ENCODE measurements at places on chromosomes 7 and 10.

GRCh38 chr7:12423997-12424745 lies 20.5 kb upstream of the VWDE start:
- no peak for DNase-seq

DNA sequence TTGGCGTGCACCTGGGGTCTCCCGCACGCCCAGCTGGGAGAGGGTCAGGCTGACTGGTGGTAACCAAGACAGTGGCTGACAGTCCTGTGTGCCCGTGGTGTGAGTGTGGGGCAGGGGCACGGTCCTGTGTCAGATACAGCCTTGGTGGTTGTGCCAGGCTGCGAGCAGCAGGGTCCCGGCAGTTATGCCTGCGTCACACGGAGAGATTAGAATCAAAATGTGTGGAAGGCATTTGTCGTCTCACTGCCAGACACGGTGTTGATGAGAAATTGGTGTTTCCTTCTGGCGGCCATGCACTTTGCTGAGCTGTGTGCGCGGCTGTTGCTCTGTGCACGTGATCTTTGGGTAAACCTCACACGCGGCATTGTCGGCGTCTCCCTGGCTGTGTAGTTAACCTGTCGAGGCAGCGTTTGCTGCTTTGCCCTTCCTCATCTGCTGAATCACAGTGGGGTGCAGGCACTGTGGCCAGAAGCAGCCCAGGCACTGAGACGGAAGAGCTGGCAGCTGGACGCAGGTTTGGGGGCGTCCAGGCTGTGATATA lies 87.7 kb downstream of the NKX6-2 start:
- no peak for DNase-seq

GRCh38 chr7:150996376-150997074 lies 5.7 kb downstream of the NOS3 start:
- DNase-seq, result no peak

- no peak for DNase-seq
Measured at GRCh38 chr10:4181621-4182049, 396.6 kb upstream of the KLF6 start.

- no peak for DNase-seq
Measured at GRCh38 chr7:23893176-23893941, 183.3 kb downstream of the STK31 start.

DNA sequence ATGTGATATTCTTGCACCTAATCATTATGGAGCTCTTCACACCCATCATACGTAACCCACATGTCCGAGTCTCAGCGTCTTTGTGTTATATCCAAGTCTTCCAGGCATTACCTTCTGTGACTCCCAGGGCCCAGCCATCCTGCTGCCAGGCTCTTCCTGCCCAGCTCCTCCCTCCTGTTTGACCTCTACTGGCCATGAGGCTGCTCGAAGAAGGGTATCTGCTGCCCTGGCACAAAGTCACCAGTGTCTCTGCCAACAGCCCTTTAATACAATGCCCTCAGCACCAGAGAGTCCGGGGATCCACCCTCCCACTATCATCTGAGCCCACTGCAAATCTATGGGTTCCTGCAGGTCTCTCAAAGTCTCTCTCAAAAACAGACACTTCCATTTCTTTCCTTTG lies 65.3 kb upstream of the WAC start:
- no peak for DNase-seq

DNA sequence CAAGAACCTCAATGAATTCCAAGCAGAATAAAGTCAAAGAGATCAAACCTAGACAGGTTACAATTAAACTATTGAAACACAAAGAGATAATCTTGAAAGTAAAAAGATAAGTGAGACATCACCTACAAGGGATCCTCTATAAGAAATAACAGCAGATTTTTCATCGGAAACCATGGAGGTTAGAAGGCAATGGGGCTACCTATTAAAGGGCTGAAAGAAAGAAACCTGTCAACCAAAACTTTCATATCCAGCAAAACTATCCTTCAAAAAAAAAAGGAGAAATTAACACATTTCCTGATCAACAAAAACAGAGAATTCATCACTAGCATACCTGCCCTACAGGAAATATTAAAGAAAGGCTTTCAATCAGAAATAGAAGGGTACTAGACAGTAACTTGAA lies 244.9 kb downstream of the ARHGAP12 start:
- DNase-seq, result no peak

DNA sequence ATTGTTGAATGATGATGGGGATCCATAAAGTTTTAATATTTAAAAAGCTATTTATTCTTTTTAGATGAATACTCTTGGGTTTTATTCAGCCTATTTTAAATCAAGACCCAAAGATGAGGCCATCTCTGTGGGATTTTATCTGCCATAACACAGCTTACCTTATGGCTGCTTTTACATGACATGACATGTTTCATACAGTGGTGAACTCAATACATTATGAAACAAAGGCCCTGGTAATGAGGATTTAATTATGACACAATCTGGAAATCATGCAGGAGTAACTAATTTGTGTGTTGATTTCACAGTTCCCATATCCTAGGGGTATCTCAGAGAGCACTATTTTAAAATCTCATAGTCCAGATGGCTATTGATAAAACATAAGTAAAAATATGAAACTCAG lies 661.8 kb upstream of the FZD8 start:
- DNase-seq, result no peak

DNA sequence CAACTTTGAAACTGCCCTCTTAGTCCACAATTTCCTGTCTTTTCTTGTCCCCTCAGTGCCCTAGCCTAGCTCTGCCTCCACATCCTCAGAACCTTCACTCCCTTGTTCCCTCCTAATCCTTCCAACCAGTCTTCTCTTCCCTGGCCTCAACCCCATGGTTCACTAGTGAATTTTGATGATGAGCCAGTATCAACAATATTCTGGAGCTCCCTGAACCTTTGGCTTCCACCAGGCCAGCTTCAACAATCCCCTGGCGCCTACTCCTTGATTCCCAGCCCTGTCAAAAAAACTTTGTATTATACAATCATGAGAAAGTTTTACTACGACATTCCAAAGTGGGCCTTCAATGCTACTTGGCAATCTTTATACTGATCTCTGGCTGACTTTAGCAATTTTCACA lies 116.5 kb downstream of the LMBR1 start:
- DNase-seq, result no peak

- no peak for DNase-seq
Measured at GRCh38 chr7:50151001-50151400, 58.0 kb upstream of the ZPBP start.

GRCh38 chr7:18895456-18895855 lies 222.0 kb downstream of the TWIST1 start:
- no peak for DNase-seq

DNA sequence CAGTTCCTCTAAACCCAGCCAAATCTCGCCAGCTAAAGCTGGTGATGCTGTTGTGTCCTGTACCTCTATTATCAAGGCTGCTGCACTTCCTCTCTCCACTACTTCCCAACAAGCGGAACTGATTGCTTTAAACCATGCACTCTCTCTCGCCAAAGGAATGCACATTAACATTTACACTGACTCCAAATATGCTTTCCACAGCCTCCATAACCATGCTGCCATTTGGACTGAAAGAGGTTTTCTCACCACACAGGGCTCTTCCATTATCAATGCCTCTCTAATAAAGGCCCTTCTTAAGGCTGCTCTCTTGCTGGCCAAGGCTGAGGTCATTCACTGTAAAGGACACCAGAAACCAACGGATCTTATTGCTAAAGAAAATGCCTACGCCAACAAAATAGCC lies 11.4 kb upstream of the LRRC61 start:
- no peak for DNase-seq

DNA sequence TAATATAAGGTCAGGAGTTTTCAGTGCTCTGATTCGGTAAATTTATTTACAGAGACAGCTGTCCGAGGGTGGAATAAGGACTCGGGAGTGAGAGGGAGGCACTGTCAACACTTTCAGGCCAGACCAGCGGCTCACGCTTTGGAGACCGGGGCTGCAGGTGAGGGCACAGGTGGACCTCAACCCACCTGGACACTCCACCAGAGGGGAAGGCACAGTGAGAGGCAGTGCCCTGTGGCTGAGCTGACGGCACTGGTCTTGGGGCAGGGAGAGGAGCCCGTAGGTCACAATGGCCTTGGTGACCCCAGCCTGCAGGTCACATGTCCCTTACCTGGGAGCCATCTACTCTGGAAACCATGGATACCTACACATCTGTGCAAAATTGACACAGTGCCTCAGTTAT lies 315.1 kb downstream of the ADARB2 start:
- no peak for DNase-seq

- DNase-seq, result no peak
Measured at GRCh38 chr7:140714331-140715040, 18.0 kb downstream of the NDUFB2 start.

DNA sequence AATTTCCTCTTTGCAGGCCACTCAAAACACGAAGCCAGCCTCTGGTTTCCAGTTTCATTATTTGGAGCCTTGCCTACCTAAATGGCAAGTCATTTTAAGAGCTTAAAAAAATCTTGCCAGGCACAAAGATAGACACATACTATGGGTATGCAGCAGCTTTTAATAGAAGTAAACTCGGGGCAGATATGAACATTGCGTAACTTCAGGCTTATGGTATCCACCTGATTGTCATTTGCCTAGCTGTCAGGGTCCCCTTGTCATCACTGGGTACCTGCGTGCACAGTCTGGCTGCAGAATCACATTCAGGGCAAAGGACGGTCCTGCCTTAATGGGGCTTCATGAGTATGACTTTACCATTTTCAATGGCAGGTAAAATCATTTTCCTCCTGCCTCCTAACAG lies 466.1 kb upstream of the NRP1 start:
- no peak for DNase-seq

GRCh38 chr7:27191833-27192545 lies 7.0 kb upstream of the HOXA11 start:
- DNase-seq, result peak; percentile 74

GRCh38 chr7:12524794-12525386 lies 45.6 kb upstream of the SCIN start:
- no peak for DNase-seq

DNA sequence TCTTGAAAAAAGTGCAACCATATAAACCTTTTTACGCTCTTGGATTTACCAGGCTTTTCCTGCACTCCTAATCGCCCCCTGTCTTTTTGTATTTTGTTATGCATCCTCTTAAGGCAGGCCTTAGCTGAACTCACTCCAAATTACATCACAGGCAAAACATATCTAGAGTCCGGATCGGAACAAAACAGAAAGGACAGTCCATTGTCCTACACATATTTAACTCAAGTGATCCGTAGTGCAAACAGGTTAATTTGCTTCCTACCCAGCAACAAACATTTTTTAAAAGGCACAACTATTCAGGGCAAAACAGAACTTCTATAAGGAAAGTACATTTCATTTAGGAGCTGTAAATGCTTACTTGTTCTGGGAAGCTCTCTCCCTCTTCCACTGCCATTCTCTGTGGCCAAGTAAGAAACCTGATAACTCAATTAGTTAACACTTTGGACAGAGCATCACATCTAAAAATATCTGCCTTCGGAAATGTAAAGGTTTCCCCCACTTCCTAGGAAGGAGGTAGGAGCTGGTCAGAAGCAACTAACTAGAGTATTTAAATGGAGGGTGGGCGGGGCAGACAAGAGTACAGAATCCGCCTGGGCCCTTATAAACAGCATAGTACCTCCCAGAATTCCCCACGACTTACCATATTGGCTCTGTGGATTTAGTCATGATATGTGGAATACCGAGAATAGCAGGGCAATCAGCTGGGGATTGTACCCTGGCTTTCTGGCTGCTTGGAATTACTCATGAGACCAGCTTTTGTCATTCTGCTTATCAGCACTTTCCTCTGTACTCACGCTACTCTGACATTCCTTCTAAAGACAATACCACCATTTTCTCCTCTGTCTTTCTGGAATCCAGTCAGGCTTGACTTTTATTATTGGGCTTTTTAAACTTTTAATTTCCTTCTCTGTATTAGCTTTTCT lies 89.5 kb downstream of the ANK3 start:
- peak; percentile 90 for DNase-seq

DNA sequence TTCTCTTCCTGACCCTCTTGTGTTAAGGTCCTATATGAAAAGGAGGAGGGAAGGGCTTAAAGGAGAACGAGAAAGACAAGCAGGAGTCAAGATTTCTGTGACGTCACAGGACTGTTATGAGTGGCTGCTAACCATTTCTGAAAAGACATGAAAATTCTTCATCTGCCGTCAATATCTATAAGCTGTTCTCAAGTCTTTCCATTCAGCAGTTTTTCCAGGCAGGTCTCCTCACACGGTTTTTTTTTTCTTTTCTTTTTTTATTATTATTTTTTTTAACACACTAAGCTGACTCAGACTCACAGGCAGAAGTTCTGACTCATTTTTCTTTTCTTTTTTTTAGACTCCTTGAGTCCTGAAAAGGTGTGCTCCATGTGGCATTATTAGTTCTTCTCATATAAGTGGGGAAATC lies 72.0 kb downstream of the DGKI start:
- DNase-seq, result no peak

- no peak for DNase-seq
Measured at GRCh38 chr10:94240901-94241300, 121.8 kb downstream of the NOC3L start.

DNA sequence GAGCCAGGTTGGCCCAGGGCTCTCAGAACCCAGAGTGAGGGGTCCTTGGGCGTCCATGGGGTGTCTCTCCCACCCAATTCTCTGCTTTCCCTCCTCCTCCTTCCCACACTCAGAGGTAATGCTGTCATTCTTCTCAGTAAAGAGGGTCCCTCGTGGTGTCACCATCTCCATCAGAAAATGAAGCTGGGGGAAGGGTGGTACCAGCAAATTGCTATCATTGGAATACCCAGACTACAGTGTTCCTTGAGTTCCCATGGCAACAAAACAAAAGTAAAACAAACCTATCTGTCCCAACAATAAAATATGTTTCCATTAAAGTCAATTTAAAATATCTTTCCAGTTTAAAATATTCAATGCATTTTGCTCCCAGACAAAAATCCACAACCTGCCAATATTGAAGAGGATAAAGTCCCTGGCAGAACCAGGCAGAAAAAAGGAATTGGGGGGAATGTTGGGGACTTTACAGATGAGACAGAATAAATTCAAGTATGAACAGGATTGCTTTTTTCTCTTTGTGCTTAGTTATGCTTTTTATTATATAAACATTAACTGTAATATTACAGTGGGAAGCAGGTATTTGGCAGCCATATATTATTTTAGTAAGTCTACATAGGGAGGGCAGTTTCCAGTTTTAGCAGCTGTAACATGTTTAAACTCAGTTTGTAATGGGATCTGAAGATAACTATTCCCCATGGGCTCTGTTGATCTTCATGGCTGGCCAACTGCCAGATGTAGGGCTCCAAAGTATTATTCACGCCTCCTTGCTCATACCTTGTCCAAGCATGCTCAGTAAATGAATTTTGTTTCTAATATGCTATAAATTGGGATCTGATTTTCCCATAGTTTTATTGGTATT lies 182.1 kb downstream of the ARID5B start:
- no peak for DNase-seq

- no peak for DNase-seq
Measured at GRCh38 chr10:50625649-50626132, 1.9 kb upstream of the SGMS1 start.

GRCh38 chr10:117928741-117929140 lies 118.0 kb downstream of the RAB11FIP2 start:
- no peak for DNase-seq

DNA sequence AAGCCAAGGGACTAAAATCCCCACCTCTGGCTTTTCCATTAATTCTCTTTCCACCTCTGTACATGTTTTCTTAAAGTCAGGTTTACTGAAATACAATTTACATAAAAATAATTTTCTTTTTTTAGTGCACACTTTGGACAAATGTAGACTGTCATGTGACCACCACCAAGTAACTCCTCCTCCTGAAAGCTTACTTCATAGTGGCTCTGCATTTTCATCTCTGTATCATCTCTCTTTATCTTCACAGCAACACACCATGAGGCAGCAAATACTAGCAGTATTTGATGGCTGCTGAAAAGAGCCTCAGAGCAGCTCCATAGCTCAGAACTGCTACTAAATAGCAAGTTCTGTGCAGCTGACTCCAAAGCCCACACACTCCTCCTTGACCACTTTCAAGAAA lies 17.3 kb downstream of the WDFY4 start:
- DNase-seq, result no peak

GRCh38 chr10:102523250-102524029 lies 19.7 kb downstream of the SUFU start:
- DNase-seq, result no peak
